ENCODE measurements at places on chromosomes 1 and 21. TPM values are rescaled to one million over a fixed set of nuclear protein-coding genes. Genes with fewer than 3 reads are reported as not detected.

DNA sequence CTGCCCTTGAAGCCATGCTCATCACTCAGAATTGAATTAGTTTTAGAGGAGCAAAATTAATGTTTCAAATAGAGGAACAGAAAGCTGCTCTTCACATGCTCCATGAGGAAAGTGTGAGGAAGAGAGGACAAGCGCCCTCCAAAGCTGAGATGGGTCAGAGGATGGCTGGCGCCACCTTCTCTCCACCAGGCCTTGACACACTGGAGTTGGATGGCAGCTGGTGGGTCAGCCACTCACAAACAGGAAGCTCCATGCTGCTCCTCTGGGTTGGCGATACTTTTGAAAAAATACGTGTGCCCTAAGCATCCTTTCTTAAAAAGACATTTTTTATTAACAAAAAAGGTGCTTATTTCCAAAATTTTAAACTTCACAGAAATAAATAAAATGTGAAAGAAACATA, 3.1 kb upstream of the CD2 start:
- DNase-seq, result no peak

The EMC1 gene
- 75.0 TPM for total RNA-seq

DNA sequence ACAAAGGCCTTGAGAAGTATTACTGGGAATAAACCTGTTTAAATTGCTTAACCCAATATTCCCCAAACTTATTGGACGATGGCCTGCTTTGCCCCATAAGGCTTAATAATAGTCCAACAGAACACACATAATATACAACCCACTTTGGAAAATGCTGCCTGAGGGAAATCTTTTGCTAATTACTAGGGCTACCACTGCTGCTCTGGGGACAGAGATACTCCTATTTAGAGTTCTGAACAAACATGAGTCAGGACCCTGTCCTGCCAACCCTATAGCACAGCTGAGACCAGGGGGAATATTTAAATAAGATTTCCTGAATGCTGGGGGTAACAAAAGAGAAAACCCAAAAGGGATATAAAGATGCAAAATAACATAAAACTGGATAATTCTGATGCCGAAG, 139.1 kb downstream of the BRINP2 start:
- no peak for DNase-seq

DNA sequence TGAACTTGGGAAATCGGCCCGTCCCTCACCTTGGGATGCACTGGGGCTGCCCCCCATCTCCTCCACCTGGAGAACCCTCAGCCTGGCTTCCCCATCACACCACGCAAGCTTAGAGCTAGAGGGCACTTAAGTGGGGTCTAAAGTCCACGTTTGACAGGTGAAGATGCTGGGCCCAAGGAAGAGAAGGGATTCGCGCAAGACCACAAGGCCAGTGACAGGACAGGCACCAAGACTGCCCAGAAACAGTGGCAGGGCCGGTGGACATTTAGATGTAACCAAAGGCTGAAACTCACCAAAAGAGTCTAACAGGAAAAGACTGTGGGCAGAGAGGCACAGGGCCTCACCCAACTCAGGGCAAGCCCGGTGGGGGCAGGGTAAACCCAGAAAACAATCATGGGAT, 130.8 kb upstream of the EDN2 start:
- DNase-seq, result no peak

DNA sequence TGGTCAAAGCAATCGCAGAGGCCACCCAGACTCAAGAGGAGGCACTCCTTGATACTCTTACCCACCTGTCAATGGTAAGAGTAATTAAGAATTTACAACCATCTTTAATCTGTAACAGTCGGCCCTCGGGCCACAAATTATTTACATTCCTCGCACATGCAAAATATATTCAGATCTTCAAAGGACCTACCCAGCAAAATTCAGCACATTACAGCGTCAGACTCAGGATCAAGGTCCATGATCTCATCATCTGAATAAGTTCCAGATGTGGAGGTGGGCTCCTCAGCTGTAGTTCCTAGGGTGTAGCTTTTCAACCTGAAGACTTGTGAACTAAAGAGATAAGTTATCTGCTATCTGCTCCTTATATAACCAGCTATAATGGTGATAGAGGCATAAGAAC, 17.1 kb upstream of the RNF11 start:
- no peak for DNase-seq

- DNase-seq, result no peak
These were observed 263.2 kb downstream of the KCTD3 start for GRCh38 chr1:215830226-215830810.

GRCh38 chr1:153610811-153611301, 2.1 kb downstream of the S100A16 start:
- DNase-seq, result no peak

The KCND3 gene
- 10.6 TPM for total RNA-seq

The CACYBP gene
- 182 TPM for total RNA-seq

Measured in frontal cortex (tissue), 4 donors.